ENCODE measurements at places on chromosomes 2 and 18.

DNA sequence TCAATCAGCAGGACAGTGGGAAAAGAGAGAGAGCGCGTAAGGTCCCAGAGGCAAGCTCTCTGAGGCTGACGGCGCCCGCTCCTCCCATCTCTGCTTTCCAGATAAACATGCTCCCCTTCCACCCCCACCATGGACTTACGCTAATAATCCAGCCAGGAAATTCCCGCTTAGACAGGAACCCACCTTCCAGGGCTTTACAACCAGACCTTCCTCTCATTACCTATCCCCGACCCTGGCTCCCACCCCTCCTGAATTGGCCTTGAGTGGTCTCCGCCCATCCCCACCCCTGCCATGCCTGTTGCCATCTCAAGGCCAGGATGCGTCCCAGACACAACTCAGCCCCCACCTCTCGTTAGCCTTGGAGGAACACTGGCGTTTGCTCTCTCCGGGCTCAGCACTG lies 131.1 kb downstream of the SMAD2 start:
- no peak for DNase-seq

GRCh38 chr2:120319123-120319522 lies 26.8 kb upstream of the INHBB start:
- DNase-seq = no peak

DNA sequence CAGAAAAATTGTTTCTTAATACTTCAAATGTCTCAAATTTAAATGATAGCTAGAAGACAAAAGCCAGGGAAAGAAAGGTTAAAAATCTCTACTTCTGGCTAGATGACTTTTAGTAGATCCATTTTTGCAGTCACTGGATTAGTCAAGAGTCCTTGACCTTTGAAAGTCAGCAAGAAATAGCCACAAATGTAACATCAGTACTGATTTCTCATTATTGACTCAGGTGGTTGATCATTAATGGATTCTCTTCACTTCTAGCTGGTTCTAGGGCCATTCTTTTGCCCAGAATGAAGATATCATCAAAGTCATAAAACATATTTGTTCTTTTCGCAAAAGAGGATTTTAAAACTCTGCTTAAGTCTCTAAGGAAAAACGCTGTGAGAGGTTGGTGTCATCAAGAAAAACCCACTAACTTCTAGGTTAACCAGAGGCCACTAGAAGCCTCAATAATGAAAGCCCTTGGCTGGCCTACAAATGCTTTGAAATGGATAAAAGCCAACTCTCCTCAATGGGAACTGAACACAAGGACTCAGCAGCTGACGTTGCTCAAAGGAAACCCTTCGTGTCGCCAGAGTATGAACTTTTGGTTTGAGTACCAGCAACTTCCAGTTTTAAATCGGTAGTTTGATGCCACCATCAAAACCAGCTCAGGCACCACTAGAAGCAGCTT lies 66.3 kb downstream of the IRS1 start:
- no peak for DNase-seq

GRCh38 chr2:22897428-22897827 lies 487.6 kb upstream of the KLHL29 start:
- DNase-seq = no peak

DNA sequence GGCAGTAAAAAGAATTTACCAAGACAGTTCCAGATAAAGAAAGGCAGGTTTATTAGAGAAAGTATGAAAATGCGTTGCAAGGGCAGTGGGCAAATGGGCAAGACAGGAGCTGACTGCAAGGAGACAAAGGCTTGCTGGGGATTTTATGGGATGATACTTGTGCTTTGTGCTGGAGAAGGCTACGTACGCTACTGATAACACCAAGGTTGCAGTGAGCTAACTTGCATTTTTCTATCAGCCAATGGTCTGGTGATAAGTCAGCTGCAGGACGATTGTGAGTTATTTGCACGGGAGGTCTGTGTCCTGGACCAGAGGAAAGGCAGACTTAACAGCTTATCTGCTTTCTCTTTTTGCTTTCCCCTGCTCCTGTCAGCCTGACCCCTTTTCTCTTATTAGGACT lies 116.5 kb downstream of the PMS1 start:
- no peak for DNase-seq

GRCh38 chr2:43569921-43570320 lies 25.9 kb downstream of the THADA start:
- no peak for DNase-seq

All from activated CD8-positive, alpha-beta memory T cell treated with anti-CD3 and anti-CD28 coated beads for 48 hours (primary cell).